ENCODE measurements at places on chromosomes 7 and 10. TPM values are rescaled to one million over a fixed set of nuclear protein-coding genes. Genes with fewer than 3 reads are reported as not detected.
A peak's percentile ranks its signal among the peaks of the same experiment; 100 is the strongest.

Gene GIMAP6
- total RNA-seq = 1.2 TPM

GRCh38 chr10:6400331-6400730 is 179.7 kb downstream of the PRKCQ start:
- no peak for DNase-seq
- no peak overlapping the region for H3K27ac ChIP-seq
- no peak overlapping the region for H3K4me3 ChIP-seq
- H3K4me1 ChIP-seq = peaks cover 9% of the 10 kb centered on the region
- no peaks in the 10 kb centered on the region for H3K36me3 ChIP-seq

Gene SPAG6
- 0.12 TPM for total RNA-seq

- no peaks in the 10 kb centered on the region for H3K36me3 ChIP-seq
- H3K4me1 ChIP-seq = peaks cover 15% of the 10 kb centered on the region
- no peak overlapping the region for H3K4me3 ChIP-seq
- no peak overlapping the region for H3K27ac ChIP-seq
- no peaks in the 10 kb centered on the region for H3K27me3 ChIP-seq
Observed at GRCh38 chr10:77131214-77131613, 506.4 kb downstream of the KCNMA1 start.

- no peaks in the 10 kb centered on the region for H3K4me1 ChIP-seq
- H3K4me3 ChIP-seq = no peak overlapping the region
- no peak overlapping the region for H3K27ac ChIP-seq
- H3K36me3 ChIP-seq = no peaks in the 10 kb centered on the region
Observed at GRCh38 chr7:158366346-158366745, 221.3 kb downstream of the PTPRN2 start.

GRCh38 chr10:3043512-3044368 is 23.6 kb upstream of the PFKP start:
- H3K36me3 ChIP-seq = no peaks in the 10 kb centered on the region
- H3K4me3 ChIP-seq = no peak overlapping the region
- H3K27me3 ChIP-seq = no peaks in the 10 kb centered on the region
- no peak overlapping the region for H3K27ac ChIP-seq
- peaks cover 13% of the 10 kb centered on the region for H3K4me1 ChIP-seq

GRCh38 chr7:71239586-71240268 is 107.8 kb downstream of the GALNT17 start:
- H3K27me3 ChIP-seq = no peaks in the 10 kb centered on the region
- no peak for DNase-seq
- H3K27ac ChIP-seq = no peak overlapping the region
- H3K36me3 ChIP-seq = no peaks in the 10 kb centered on the region
- no peaks in the 10 kb centered on the region for H3K4me1 ChIP-seq
- no peak overlapping the region for H3K4me3 ChIP-seq

DNA sequence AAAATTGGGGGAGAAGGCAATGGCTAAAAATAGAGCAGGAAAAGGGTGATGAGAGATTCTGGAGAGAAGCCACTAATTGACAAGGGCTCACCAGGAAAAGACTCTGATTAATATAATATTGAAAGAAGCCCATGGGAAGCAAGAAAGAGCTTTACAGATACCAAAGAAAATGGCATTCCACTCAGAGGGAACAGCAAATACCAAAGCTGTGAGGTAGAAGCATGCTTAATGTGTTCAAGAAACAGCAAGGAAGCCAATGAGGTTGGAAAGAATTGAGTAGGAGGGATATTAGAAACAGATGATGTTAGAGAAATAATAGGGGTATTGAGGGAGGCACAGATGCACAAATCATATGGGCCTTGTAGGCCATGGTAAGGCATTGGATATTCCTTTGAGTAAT is 130.1 kb downstream of the MYO3A start:
- H3K27me3 ChIP-seq = no peaks in the 10 kb centered on the region
- no peak for DNase-seq
- no peak overlapping the region for H3K27ac ChIP-seq
- no peaks in the 10 kb centered on the region for H3K4me1 ChIP-seq

DNA sequence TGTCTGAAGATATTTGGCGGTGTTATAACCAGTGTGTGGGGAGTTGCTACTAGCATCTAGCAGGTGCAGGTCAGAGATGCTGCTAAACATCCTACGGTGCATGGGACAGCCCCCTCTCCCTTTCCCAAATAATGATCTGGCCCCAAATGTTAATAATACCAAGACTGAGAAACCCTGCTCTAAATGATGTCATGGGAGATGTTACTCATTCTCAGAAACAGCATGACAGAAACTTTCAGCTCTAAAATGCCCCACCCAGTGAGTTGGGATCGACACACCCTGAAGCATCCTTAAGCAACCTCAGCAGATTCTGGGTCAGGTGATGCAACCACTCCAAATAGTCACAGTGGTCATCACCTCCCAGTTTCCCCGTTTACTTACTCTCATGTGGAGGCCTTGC is 108.8 kb upstream of the MPP7 start:
- DNase-seq = peak; percentile 38
- no peak overlapping the region for H3K4me3 ChIP-seq
- H3K27me3 ChIP-seq = no peaks in the 10 kb centered on the region
- H3K36me3 ChIP-seq = no peaks in the 10 kb centered on the region
- no peak overlapping the region for H3K27ac ChIP-seq

- H3K4me1 ChIP-seq = peaks cover 3% of the 10 kb centered on the region
- H3K36me3 ChIP-seq = no peaks in the 10 kb centered on the region
- H3K27me3 ChIP-seq = no peaks in the 10 kb centered on the region
- no peak for DNase-seq
- no peak overlapping the region for H3K27ac ChIP-seq
Observed at GRCh38 chr10:101071885-101072433, 10.2 kb downstream of the KAZALD1 start.

GRCh38 chr7:66920769-66921395 is at the start of gene TMEM248:
Gene TMEM248 (plus strand): TSS chr7:66921225. CDS start chr7:66941866, 20,641 bp downstream.
- H3K36me3 ChIP-seq = no peaks in the 10 kb centered on the region
- peak within 1 kb of the TSS; percentile 90 for H3K4me3 ChIP-seq
- H3K27me3 ChIP-seq = no peaks in the 10 kb centered on the region
- DNase-seq = peak; percentile 82
- H3K4me1 ChIP-seq = peaks cover 8% of the 10 kb centered on the region
- H3K27ac ChIP-seq = peak within 1 kb of the TSS; percentile 38

Gene VAX1
- total RNA-seq = 0.98 TPM

Data from PC-3 (cell line).